Hematopoietic multipotent progenitor cell treated with erythropoietin and hydrocortisone succinate and interleukin-3 and kit ligand, for 8 days (in vitro differentiated cells): ENCODE measurements at places on chromosomes 11 and 22.

GRCh38 chr11:1346669-1347390 lies 37.4 kb upstream of the TOLLIP start:
- no peak for DNase-seq

- DNase-seq = peak; percentile 69
These were observed 96.4 kb downstream of the KIAA1671 start for GRCh38 chr22:25048659-25049647.

DNA sequence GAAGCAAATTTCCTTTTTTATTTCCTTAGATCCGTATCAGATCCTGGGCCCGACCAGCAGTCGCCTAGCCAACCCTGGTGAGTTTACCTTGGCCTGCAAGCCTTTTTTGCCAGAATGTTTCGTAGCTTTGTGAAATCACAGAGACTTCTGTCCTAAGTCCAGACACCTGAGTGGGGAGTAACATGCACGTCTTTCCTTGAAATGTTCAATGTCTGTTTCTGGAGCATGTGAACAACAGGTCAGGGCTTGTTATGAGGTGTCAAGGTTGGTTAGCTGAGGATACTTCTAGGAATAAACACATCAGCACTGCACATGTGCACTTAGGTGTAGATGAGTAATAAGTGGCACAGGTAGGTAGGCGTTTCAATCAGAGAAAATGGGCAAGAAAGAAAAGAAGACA lies 58.0 kb downstream of the KCNJ1 start:
- DNase-seq = no peak

GRCh38 chr22:48075604-48076003 lies 1313.2 kb downstream of the TBC1D22A start:
- no peak for DNase-seq

- no peak for DNase-seq
These were observed 893.2 kb downstream of the BRD1 start for GRCh38 chr22:48934446-48934845.

DNA sequence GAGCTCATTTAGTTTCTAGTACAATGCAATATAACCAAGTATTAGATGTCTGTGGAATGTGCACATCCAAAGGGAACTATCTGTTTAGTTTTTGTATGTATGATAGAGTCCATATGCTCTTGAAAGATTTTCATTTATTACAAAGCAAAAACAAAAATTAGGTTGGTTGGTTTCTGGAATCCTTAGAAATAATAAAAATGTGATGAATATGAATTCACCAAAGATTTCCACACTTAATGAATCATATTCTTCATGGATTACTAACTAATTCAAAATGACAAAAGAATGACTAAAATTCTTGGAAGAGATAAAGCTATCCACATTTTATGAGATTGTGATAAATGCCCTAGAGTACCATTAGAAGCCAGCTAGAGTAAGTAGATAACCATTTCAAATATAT lies 261.1 kb downstream of the SBF2 start:
- no peak for DNase-seq

DNA sequence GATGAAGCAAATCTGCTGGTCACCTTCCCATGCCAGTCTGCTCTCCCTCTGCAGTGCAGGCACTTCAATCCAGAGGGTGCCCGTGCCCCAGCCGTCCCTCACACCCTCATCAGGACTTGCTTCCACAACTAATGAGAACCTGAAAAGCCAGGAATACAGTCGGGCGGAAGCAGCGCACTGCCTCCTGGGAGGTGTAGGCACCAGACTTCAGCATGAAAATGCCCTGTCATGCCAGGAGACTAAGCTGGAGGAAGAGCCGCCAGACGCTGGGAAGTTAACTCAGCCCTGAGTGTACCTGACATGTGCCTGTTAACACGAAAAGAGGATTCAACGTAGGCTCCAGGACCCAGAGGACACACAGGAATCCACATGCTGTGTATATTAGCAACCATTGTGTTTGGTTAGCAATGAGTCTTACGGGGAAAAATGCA lies 40.1 kb upstream of the FLI1 start:
- DNase-seq = peak; percentile 50

DNA sequence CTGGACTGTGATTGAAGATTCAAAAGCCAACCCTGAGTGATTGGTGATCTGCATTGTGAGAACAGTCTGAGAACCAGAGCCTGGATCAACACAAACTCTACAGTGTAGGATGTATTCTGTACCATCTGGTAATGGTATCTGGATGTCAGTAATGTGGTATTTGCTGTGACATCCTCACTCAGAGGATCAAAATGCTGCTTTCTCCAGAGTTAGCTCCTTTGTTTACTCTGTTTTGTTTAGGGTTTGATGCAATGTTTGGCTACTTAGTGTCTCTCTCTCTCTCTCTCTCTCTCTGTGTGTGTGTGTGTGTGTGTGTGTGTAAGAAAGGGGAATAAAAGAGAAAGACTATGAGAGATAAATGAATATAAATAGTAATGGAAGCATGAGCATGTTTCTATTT lies 24.3 kb downstream of the CASP4 start:
- DNase-seq = no peak

- DNase-seq = no peak
These were observed 90.6 kb downstream of the LARGE1 start for GRCh38 chr22:33829546-33830280.

GRCh38 chr11:561148-562003 lies 606 bp downstream of the RASSF7 start:
- DNase-seq = peak; percentile 74

DNA sequence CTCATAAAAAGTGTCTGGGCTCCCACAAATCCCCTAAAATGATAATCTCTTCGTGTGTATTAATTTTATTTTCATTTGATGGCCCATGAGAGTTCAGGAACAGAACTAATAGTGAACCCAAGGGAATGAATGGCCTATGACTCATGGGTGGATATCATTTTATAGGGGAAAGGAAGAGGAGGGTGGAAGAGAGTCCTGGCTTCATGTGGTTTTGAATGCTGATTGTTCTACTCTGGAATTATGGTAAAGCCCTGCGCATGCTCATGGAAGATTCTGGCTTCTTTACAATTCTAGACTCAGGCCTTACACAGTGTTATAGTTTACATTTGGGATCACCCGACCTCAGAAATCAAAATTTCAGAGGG lies 35.2 kb downstream of the MAML2 start:
- DNase-seq = no peak
